Stimulated activated CD4-positive, alpha-beta T cell treated with anti-CD3 and anti-CD28 coated beads, TNF-alpha, amount 100 ng/mL, for 1 hour (primary cell): ENCODE measurements at places on chromosomes 2 and 18.
A peak's percentile ranks its signal among the peaks of the same experiment; 100 is the strongest.

- DNase-seq, result no peak
These were observed 50.0 kb downstream of the SFXN5 start for GRCh38 chr2:73021371-73022010.

DNA sequence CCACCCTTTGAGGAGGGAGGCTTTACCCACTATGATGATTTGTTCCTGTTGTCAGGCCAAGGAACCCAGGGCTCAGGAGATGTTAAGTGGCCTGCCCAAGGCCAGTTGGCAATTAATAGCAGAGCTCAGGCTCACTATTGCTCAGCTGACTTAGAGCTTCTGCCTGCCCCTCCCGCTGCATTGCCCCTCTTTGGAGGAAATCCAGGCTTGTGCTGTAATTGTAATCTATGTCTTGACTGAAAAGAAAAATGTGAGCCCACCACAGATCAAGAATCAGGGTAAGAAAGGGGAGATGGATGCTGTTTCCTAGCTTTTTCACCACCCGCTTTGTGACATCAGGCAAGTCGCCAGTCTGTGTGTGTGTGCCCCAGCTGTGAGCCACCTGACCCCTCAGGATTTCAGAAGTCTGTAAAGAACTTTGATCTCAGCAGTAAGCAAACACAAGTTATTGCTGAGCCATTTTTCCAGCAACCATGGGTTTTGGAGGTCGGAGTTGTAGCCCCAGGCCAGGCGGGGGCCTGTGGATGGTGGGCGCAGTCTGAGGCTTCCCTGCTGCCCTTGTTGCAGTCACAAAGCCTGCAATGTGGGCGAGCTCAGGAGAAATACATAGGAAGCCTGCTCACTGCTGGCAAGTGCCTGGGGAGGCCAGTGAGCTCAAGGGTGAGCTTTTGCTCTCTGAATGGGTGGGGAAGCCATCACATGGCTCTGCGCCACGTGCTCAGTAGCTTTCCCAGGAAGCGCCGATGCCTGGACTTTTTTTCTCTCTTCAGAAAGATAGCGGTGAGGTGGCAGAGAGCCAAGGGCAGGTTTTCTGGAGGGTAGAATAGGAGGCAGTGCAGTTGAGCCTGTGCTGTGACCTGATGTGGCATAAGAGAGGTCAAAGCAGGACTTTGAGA, 6.1 kb downstream of the CABLES1 start:
- DNase-seq, result no peak

- peak; percentile 30 for DNase-seq
These were observed 35.7 kb downstream of the NOL10 start for GRCh38 chr2:10654069-10654468.

DNA sequence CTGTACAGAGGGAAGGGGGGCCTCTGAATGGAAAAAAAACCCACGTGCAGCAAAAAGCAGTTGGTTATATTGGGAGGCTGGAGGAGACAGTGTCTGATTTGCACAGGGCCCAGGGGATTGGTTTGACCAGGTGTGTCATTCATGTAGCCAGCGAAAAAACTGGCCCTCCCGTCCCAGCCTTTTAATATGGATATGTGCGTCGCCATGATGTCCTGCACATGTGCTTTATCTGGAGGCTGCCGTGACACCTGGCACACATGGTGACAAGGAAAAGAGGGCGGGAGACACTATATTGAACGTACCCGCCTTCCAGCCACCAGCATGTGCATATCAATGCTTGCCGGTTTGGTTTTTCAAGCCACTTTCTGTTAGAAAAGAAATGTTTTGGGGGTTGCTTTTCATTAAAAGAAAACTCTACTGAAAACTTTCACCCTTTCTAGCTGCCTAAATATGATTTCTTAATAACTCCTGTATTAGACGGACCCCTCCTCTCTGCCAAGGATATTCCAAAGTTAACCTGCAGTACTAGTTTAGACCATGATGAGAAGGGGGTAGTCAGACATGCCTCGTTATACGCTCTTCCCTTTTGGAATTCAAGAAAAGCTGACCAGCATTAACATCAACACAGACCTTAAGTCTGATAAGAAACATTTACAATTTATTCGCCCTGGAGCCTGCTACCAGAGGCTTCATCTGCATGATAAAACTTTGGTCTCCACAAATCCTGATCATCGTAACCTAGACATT, 16.2 kb downstream of the SLC25A52 start:
- no peak for DNase-seq

- DNase-seq, result no peak
These were observed 113.1 kb upstream of the SRD5A2 start for GRCh38 chr2:31693882-31694281.

GRCh38 chr2:156935616-156936015, 321.9 kb upstream of the GALNT5 start:
- DNase-seq, result no peak

DNA sequence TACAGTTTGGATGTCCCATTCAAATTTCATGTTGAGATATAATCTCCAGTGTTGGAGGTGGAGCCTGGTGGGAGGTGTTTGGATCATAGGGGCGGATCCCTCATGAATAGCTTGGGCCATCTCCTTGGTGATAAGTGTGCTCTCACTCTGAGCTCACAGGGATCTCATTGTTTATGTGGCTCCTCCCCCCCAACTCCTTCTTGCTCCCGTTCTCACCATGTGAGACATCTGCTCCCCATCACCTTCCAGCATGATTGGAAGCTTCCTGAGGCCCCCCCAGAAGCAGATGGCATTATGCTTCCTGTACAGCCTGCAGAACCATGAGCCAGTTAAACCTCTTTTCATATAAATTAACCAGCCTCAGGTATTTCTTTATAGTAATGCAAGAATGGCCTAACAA, 3.0 kb upstream of the INPP1 start:
- DNase-seq, result no peak

DNA sequence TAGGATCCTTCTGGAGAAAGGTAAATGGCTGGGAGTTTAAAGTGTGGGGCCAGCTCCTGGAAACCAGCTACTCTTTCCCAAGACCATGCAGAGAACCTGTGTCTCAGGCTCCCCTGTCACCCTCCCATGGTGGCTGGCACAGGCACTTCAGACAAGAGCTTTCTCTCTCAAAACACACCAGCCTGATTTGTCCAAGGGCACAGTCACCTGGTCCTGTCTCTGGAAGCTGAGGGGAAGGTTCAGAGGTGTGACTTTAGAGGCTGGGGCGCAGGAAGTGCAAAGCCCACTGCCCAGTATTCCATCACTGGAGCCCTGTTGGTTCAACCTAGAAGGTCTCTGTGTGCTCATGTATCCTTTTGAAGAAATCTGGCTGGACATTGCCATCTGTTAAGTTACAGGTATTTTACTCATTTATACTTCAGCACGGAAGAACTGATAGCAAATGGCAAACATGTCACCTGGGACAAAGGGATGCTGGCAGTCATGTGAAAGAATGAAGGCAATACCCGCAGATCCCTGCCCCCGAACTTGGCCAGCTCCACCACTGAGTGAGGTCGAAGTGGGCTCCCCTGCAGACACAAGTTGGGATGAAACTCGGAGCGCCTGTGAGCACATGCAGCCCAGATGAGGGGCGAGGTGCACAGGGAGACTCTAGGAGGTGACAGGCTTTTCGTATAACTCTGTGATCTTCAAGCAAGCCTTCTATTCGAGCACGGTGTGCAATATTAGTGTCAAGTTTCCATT, 96.9 kb upstream of the MGAT4A start:
- no peak for DNase-seq

DNA sequence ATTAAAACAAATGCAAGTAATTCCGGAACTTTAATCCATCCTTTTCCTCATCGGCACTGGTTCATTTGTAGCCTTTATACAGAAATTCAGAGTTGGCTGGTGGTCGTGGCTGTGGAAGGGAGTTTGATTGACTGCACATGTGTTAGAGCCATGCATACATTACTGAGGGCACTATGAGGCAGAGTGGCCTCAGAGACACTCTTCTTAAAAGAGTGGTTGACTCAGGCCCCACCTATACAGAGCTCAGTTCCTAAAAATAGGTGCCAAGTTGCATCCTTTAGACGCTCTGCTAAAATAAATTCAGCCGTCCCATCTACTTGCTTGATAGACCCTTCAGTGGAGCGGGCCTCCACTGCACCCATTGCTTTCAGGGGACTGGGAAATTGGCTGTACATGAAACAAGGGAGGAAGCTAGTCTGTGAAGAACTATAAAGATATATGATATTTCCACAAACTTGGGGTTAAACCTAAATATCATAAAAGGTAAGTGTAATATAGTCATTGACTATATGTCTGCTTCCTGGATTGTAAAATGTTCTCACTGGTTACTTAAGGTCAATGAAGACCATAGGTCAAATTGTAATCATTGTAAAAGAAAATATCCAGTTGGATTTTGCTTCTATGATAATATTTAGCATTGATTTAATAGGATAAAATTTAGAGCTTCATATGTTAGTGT, 298.9 kb downstream of the XIRP2 start:
- no peak for DNase-seq

DNA sequence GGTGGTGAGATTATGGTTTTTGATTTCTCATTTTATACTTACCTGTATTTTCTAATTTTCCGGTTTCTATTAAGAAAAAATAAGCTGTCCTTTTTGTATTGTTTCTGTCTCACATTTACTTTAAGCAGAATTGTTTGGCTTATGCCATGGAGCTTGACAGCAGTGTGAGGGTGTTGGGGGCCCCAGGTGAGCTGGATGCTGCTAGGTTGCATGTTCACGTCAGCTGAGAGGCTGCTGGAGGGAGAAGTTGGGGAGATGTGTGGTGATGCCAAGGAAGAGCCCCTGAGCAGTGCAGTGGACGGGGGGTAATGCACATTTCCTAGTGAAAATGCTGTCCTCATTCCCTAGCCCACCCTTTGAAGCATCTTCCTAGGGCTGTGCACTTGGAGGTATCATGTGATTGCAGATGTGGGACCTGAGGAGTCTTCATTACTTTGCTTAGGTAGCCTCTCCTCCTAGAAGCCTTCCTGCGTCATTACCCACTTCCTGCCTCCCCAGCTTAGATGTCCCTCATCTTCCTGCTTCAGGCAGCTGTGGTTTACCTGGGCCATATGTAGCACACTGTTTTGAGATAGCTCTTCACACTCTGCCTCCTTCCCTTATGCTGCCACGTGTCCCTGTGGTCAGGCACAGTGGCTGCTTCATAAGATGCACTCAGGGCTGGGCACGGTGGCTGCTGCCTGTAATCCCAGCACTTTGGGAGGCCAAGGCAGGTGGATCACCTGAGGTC, 16.2 kb downstream of the ATG16L1 start:
- DNase-seq, result peak; percentile 19

GRCh38 chr2:146982393-146982846, 862.4 kb upstream of the ACVR2A start:
- DNase-seq, result no peak

DNA sequence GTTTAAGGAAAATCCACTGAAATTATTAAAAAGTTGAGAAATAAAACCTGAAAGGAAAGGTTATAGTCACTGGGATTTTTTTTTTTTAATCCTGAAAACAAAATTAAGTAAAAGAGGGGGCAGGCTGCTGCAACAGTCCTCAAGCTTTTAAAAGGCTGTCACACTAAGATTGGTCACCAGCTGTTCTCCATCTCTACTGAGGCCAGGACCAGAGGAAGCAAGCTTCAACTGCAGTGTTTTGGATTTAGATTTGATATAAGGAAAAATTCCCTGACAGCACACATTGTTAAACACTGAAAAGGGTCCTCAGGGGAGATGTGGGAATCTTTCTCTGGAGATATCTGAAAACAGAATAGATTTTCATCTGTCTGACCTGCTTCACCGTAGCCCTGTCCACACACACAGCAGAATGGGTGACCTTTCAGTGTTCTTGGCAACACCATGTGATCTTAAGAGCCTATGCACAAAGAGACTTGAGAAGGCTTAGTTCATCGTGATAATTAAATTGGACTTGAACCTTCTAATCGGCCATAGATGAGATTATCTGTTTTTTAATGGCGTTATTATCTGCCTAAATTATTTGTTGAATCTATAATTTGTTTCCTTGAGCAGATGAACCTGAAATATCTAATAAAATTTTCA, 132.0 kb upstream of the BOD1L2 start:
- DNase-seq, result no peak

DNA sequence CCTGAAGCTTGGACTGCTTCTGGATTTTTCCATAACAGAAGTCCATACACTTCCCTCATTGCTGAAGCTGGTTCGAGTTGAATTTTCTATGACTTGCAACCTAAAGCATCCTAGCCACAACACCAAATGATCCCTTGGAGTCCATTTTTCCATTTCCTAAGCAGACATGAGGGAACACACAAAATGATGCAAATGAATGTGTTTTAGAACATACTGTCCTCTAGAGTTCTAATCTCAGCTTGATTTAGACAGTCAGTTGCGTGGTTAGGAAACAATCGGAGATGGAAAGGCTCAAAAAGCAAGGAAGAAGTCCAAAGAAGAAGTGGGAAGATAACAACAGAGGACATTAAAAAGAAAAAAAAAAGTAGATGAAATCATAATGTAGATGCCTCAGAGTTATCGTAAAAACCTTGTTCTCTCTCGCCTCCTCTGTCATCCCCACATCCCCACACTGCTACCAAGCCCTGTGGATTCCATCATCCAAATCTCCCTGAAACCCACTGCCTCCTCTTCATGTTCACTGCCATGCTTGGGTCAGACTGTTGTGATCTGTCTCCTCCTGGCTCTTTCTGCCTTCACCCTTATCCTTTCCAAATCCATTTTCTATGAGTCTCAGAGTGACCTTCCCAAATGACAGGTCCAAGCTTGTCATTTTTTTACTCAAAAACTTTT, 58.4 kb downstream of the TMEM247 start:
- DNase-seq, result no peak

DNA sequence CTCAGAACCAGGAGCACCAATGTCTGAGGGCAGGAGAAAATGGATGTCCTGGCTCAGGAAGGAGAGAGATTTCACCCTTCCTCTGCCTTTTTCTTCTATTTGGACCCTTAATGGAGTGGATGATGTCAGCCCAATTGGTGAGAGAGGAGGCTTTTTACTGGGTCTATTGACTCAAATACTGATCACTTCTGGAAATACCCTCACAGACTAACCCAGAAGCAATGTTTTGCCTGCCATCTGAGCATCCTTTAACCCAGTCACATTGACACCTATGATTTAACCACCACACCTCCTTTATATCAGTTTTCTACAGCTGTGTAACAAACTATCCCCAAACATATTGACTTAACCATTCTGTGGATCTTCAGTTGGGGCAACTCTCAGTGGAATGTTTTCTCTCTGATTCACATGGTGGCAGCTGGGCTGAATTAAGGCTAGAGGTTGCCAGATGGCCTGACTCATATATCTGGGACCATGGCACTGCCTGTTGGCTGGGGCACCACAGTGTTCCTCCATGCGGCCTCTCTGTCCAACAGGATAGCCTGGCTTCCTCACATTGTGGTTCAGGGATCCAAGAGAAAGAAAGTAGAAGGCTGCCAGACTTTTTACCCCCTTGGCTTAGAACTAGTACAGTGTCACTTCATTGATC, 18.2 kb upstream of the MBOAT2 start:
- no peak for DNase-seq

DNA sequence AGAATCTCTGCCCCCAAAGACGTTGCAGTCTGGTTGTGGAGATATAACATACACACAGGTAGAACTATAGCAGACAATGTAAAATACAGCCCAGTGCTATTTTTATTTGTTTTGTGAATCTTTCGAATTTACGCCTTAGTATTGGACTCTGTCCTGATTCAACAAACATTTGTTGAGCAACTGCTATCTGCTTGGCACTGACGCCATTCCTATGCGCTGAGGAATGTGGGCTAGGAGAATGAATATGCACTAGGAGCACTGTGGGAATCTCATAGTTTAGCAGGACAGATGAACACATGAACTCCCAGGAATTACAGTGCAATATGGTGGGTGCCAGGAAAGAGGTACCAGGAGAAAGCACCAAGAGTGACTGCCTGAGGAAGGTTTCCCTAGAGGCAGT, 181.7 kb upstream of the SIX3 start:
- no peak for DNase-seq

GRCh38 chr2:171615069-171615468, 72.2 kb upstream of the DYNC1I2 start:
- no peak for DNase-seq
